Stimulated activated CD4-positive, alpha-beta T cell treated with anti-CD3 and anti-CD28 coated beads, TNF-alpha, amount 100 ng/mL, for 1 hour (primary cell): ENCODE measurements at places on chromosomes 2 and 18.

DNA sequence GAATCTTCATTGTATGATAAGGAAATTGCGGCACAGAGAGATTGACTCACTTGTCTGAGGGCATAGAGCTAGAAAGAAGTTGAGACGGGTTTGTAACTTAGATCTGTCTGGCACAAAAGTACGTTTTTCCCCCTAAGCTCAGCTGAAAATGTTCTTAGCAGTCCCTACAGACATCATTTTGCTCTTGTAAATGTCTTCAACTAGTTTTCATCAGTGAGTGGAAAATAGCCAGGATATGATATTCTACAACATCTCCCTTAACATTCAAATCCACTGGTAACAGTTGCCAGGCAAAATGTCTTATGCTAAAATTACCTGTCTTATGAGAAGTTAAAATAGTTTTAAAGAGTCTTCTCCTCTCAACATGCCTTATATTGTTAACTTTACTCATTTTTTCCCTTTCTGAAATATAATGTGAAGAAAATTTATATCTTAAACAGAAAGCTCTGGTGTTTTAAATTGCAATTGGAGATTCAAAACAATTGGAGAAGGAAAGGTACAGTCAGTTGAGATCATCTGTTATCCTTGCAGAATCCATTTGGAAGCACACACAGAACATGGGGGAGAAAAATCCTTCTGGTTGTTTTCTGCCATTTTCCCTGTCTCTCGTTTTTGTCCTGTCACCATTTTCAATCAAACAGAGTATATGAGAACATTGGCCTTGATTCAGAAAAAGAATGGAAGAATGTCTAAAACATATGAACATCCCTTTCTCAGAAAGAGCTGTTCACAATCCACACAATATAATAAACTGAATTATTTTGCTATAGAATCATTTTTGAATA, 255.0 kb downstream of the TRIB2 start:
- DNase-seq = no peak

DNA sequence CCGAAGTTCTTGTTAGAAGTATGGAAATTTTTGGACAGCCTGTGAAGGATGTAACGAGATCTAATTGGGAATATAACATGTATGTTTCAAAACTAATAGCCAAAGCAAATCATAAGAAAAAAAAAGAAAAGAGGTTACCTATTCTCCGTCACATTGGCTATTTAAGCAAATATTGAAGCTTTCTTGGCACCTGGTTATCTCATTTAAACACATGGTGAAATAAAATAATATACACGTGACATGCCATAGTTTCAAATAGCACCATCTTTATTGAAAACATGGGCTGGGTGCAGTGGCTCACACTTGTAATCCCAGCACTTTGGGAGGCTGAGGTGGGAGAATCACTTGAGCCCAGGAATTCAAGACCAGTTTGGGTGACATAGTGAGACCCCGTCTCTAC, 56.7 kb downstream of the ZEB2 start:
- DNase-seq = no peak

GRCh38 chr2:69097891-69098655, 85.1 kb downstream of the ANTXR1 start:
- DNase-seq = no peak

DNA sequence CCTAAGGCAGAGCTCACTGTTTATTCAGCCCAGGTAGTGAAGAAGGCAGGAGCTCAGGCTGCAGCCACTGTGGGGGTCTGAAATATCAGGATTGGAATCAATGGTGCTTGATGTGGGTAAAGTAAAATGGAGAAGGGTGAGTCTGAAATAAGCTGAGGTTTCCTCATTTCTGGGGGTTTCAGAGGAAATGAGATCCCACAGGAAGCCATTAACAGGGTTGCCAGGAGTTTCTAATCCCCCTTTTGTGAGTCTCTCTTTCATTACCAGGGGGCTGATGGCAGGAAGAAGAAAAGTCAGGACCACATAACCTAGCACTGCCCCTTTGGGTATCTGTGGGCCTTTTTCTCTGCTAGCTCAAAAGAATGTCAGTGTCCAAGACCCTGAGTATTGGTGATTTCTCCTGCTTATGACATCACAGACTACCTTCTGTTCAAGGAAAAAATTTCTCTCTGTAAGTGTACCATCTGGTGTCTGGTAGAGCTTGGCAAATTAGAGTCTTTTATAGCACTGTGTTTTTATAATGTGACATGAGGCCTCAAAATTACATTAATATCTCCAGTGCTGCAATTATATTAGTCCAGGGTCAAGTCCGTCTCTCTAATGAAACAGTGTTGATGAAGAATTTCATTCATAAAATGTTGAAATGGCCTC, 56.0 kb downstream of the LBH start:
- no peak for DNase-seq

DNA sequence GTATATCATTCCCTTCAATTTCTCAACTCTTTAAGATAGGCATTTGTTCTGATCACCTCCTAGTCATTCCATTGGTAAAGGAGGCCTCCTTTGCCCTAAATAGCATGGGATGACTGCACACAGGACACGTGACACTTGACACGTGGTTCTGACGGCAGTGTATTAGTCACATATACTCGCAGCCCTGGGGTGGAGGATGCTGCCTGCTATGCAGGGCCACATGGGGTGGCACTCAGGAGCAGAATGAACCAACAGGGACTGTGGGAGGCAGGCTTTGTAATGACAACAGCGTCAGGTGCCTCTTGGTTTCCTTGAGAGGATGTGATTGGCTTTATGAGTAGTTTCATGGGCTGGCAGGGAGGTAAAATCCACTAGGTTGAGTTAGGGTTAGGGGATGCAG, 9.3 kb upstream of the KCNS3 start:
- DNase-seq = no peak

- no peak for DNase-seq
Observed at GRCh38 chr2:70454936-70455544, 98.6 kb downstream of the TGFA start.
